ENCODE measurements at places on chromosomes 6 and 20.

DNA sequence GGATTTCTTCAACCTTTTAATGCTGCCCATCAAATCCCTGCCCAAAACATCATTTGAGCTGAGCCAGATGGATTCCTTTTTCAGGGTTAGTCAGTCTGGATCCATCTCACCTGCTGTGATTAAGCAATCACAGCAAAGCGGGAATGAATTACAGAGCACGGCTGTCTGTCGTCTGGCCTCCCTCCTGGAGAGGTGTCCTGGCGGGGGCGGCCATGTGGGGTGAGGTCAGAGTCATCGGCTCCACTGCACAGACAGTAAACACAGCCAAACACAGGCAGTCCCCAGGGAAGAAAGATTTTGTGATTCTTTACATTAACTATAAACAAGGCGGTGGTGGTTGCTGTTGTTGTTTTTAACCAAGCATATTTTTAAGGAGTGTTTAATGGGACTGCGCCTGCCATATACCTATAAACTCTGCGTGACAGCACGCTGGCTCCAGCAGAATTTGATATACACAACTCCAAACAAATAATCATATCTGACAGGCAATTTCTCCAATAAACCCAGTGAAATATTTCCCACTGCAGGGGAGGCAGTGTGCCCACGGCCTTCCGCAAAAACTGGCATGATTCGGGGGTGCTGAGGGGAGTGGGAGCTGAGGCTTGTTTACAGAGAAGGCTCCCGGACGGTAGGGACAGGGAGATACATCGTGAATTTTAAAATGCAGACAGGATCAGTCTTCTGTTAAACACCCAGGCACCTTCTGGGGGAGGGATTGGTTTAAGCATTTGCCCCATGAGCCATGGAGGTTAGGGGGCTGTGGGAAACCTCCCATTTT is 232.0 kb upstream of the PMEPA1 start:
- DNase-seq = no peak

GRCh38 chr20:61882716-61883615 is 182.7 kb downstream of the TAF4 start:
- peak; percentile 24 for DNase-seq

GRCh38 chr20:41572010-41572572 is 46.1 kb downstream of the CHD6 start:
- no peak for DNase-seq

GRCh38 chr6:2147766-2148448 is 97.5 kb downstream of the GMDS start:
- DNase-seq = no peak

DNA sequence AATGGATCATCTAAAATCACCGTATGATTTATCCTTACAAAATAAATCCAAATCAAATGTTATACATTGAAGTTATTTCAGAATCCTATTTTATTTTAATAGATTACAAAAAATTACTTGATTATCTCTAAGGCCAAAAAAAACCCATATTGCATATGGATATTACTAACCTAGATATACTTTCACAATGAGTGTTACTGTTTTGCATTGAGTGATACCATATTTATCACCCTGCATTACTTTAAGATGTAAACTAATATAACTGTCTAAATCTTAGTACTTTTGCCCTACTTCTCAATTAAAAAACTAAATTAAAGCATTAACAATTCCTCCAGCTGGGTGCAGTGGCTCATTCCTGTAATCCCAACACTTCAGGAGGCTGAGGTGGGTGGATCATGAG is 11.1 kb downstream of the PPIL4 start:
- no peak for DNase-seq

GRCh38 chr20:4256874-4257273 is 241.5 kb upstream of the RNF24 start:
- no peak for DNase-seq

DNA sequence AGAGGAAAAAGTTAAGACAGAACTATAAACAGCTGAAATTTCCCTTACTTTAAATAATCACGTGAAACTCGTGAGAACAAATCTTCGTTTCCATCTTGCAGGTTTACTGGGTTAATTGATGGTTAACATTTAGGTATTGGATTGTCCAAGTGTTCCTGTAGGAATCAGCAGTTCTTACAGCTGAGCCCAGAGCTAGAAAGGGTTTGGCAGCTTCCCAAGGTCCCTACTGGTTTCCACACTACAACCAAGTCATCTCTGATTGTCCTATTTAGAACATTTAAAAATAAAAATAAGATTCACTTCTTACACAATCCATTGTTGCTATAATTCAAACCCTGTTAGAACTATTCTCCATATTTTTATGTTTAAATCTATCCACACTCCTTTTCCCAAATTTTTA is 15.8 kb downstream of the MPC1 start:
- DNase-seq = no peak

GRCh38 chr6:1407499-1407990 is 18.2 kb downstream of the FOXF2 start:
- DNase-seq = no peak

GRCh38 chr6:117613920-117614560 is 11.7 kb upstream of the GOPC start:
- DNase-seq = no peak

DNA sequence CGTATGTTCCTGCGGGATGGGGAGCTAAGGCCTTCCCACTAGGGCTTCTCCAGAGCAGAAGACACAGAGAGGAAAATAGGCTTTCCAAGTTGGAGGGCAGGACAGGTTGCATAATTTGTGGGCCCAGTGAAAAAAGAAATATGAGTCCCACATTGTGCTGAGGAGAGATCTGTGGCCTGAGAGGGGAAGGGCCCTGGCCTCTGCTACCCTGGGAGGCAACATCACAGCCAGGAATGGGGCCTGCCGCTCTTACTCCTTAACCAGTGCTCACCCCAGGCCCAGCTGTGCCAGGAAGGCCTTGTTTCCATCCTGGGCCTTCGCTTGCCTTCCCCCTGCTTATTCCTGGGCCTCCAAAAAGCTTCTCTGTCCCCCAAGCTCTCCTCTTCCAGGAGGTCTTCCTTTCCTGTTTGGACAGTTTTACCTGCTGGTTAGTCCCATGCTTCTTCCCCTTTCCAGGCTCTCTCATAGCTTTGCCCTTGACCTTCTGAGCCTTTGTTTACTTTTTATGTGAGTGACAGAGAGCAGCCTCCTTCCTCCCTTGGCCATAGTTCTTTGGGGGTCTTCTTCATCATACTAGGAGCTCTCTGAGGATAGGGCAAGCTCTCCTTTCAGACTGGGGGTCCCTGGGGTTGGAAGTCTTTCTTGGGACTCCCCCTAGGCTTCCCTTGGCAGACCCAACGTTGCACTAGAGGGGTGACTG is 26.2 kb upstream of the VEGFA start:
- DNase-seq = no peak

DNA sequence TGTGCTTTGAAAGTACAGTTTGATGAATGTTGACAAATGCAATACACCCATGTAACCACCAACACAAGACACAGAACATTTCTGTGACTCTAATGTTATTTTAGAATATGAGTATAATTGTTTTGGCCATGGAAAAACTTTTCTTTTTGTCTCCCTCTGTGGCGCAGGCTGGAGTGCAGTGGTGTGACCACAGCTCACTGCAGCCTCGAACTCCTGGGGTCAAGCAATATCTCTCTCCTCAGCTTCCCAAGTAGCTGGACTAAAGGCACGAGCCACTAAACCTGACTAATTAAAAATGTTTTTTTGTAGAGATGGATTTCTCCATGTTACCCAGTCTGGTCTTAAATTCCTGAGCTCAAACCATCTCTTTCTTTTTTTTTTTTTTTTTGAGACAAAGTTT is 20.3 kb upstream of the BCAS4 start:
- DNase-seq = no peak

DNA sequence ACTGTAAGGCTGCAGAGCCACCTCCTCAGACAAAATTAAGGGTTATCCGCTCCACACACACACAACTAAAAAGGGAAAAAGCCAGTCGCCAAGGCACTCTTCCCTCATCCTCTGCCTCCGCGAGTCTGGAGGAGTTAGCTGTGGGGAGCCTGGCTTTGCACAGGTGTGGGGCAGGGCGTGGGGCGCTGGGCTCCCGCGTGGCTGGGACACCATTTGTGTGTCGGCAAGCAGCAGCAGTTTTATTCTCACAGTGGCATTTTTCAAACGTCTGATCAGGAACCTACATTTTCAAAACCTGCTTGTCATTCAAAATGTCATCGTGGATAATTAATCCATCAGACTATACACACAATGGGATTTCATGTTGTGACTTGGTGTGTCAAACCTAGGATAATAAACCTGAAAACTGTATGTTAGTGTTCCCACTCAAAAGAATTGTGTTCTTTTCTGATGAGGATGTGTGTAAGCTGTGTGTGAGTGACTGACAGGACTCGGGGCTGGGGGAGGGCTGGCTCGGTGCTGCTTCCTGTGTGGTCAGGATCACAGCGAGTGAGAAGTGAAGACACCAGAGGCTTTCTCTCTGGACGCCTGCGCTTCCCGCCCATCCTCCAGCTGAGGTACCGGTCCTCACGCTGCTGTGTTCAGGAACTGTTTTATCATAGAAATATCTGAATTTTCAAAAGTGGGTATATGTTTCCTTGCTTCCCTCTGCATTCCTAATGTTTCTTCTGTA is 83.1 kb downstream of the IRF4 start:
- no peak for DNase-seq

GRCh38 chr6:79862711-79863110 is 84.6 kb downstream of the ELOVL4 start:
- no peak for DNase-seq

- DNase-seq = no peak
Observed at GRCh38 chr6:18412068-18412467, 24.9 kb downstream of the RNF144B start.

DNA sequence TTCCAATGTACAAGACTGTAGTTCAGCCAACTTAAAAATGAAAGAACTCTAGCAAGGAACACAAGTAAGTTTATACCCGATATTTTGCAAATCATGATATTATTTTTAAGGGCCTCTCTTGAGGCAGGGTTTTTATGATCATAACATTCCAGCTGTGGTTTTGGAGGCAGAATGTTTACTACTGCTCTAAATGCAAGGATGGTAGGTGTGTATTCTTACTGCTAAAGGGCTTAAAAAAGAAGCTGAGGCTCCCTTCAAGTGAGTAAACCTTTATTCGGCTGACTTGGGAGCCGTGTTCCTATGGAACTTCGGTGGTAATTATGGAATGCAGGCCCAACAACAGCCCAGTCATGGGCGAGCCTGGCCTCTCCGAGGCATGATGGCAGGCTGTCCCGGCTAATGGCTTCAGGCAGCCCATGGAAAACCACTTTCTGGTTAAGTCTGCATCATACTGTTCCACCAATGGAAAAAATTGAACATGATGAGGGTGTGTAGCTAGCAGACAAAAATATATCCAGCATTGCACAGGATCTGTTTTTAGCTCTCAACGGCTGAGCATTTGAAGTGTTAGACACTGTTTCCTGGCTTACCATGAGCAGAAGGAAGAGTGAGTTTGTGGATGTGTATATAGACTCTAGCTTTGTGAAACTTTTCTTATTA is 111.5 kb downstream of the TIAM2 start:
- no peak for DNase-seq

- DNase-seq = no peak
Observed at GRCh38 chr6:43948527-43949485, 178.4 kb downstream of the MRPL14 start.

GRCh38 chr6:137661601-137662000 is 167.4 kb upstream of the OLIG3 start:
- no peak for DNase-seq

DNA sequence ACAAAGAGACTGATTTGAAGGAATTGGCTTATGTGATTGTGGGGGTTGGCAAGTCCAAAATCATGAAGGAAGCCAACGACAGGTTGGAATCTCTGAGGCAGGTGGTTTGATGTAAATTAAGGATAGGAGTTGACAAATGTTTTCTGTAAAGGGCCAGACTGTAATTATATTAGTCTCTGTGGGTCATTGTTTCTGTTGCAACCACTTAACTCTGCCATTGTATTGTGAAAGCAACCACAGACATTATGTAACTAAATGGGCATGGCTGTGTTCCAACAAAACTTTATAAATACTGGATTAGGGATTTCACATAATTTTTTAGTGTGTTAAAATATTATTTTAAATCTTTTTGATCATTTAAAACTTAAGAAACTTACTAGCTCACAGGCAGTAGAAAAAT is 199.2 kb upstream of the MYLIP start:
- no peak for DNase-seq

- DNase-seq = no peak
Observed at GRCh38 chr20:23988561-23988960, at the start of gene GGTLC1. TSS of gene GGTLC1 (minus strand) at chr20:23988779. CDS start at chr20:23986611, 2,168 bp downstream.

- DNase-seq = no peak
Observed at GRCh38 chr20:18057994-18058349, 256 bp upstream of the OVOL2 start.

DNA sequence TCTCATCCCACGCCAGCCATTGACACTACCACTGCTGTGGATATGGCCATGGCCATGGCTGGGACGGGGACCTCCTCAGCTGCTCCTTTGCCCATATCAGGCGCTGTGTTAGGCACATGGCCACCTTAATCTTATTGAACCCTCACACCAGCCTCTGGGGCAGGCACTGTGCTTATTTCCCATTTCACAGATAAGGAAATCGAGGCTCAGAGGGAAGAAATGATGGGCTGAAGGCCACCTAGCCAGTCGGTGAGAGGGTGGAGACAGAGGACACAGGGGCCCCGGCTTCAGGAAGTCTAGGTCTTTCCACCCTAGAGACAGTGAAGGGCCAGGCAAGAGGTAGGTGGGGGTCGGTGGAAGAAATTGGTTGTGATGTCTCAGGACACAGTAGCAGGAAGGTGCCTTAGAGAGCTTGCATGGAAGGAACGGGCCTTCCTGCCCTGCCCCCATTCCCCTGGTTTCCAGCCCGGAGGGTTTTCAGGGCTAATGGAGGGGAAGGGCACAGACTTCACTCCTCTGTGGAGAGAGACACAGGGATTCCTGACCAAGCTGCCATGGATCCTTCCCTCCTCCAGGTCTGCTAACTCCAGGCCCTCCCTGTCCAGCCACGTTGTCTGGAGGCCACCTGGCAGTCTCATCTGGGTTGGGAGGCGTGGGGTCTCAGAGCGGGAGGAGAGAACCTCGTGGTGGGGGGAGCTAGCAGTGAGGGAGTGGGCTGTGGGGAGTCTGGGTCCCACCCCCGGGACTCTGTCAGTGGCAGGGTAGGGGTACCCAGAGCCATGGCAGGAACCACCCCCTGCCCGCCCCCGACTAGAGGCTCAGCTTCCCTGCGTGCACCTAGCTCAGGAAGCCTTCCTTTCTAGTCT is 120.4 kb downstream of the VEGFA start:
- no peak for DNase-seq

GRCh38 chr6:83092756-83093399 is 25.4 kb downstream of the DOP1A start:
- DNase-seq = no peak

GRCh38 chr20:34220561-34220960 is 20.7 kb upstream of the ASIP start:
- DNase-seq = no peak

DNA sequence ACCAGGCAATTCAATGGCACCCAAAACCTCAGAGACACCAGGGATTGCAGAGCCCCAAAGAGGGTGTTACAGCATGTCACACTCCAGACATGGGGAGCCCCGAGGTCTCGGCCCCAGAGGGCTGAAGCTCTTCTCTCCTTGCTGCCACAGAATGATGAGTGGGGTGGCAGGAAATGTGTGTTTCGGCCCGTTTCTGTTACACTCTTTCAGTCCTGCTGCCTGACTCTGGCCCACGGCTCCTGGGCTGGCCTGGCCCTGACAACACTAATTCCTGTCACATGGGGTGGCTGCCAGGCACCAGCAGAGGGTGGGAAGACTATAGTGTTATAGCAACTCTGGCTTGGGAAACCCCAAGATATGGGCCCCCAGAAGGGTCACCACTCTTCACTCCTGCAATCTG is 183.6 kb downstream of the KHDRBS2 start:
- no peak for DNase-seq

GRCh38 chr20:16104783-16105182 is 468.5 kb downstream of the KIF16B start:
- DNase-seq = no peak
